ENCODE measurements at places on chromosomes 1 and 21.

DNA sequence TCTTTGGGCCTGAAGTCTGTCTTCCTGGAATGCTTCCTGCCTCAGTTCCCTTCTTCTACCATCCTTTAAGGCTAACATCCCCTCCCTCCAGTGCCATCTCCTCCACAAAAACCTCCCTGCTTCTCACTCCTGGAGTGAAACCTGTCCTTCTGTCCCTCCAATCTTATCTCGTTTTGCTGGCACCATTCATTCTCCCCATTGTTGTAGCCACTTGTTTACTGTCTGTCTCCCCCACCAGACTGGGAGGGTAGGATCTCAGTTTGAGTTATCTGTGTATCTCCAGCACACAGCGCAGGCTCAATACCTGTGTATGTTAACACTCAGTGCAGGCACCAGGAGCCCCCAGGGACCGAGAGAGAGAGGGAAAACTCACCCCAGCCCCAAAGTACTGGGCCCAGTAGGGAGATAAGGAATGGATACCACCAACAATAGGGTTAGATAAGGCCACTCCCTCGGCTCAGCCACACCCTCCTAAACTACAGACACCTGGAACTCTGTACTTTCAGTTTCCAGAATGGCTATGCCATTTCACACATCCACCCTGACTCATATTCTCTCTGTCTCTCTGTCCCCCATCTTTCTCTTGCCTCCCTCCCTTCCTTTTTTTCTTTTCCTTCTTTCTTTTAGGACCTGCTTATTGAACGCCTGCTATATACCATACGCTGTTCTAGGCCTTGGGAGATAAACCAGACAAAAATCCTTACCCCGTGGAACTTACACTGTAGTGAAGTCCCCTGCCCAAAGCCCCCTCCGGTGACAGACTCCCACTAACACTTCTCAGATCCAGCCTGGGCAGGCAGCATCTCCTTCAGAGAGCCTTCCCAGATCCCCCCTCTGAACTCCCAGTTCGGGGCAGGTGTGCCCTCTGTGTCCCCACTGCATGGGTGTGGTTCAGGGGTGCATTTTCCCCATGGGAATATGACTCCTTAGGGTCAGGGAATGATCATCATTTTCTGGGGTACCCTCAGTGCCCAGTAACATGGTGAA, 3.3 kb upstream of the SSBP3 start:
- peak; percentile 71 for DNase-seq

DNA sequence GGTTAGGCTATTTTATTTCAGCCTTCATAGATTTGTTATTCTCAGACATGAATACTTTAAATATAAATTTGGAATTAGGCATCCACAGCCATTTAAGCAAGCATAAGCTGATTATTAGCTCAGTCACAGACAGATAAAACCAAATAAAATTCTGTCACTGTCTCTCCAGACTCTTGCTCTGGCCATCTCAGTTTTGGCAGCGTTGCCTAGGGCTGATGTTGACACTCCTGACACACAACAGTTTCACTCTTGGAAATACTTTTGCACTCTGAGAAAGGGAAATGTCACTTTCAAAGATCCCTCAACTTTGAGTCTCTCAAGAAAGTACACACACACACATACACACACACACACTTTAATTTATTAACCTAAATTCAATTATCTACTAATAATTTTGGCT, 372.7 kb downstream of the BRINP3 start:
- no peak for DNase-seq

- no peak for DNase-seq
Observed at GRCh38 chr1:207316622-207317391, 4.7 kb upstream of the CD55 start.

DNA sequence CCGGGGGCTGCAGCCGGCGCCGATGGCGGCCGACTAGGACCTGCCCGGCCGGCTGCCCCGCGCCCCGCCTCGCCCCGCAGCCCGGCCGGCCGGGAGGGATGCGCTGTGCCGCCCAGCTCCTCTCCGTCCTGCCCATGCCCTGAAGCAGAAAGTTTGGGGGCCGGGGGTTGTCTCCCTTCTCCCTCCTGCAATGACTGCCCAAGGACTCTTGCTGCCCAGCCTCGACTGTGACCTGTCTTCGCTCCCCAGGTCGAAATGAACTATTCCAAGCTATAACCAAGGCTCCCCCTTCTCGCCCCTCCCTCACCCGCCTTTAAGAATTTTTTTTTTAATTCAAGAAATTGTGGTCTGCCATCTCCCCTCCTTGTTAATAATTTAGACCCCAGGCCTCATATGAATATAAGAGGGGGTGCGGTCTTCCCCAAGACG, 361 bp downstream of the TMCC2 start:
- no peak for DNase-seq

GRCh38 chr1:116759636-116760035, 5.4 kb downstream of the CD2 start:
- DNase-seq: peak; percentile 28

DNA sequence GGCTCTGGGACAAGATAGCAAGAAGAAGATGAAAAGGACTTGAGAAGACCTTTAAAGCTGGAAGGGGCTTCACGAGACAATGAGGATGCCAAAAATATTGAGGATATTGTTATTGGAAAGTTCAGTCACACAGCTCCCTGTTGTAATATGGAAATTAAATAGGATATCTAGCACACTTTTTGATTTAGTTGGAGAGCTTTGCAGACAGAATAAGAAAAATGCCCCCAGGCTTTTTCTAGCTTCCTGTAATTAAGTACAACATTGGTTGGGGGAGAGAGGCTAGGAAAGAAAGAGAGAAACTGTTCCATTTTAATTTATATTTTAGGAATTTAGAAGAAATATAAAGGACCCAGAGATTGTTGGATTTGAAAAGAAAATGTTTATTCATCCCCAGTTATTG, 27.5 kb downstream of the RBM11 start:
- no peak for DNase-seq

DNA sequence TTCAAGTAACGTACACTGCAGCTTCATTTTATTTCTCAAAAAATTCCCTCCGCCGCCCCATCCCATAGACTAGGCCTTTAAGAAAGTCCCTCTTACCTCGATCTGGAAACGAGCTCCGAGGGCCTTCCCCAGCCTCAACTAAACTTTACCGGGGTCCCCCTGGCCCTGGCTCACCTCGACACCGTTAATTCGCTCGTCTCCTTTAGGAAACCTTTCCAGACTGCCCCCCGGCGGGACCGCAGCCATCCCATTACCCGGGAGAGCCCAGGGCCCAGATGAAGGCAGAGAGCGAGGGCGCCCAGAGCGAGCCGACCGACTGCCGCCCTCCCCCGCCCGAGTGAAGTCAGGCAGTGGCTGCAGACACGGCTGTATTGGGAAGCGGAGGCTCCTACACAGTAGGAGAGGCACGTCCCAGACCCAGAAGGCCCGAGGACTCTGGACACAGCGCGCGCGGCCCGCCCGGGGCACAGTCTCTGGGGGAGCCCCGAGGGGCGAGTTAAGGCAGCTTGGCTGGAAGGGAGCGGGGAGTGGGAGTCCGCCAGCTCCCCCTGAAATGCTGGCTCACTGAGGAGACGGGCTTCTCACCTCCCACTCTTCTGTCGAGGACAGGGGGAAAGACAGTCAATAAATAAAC, 14.6 kb downstream of the SEMA6C start:
- DNase-seq: no peak

DNA sequence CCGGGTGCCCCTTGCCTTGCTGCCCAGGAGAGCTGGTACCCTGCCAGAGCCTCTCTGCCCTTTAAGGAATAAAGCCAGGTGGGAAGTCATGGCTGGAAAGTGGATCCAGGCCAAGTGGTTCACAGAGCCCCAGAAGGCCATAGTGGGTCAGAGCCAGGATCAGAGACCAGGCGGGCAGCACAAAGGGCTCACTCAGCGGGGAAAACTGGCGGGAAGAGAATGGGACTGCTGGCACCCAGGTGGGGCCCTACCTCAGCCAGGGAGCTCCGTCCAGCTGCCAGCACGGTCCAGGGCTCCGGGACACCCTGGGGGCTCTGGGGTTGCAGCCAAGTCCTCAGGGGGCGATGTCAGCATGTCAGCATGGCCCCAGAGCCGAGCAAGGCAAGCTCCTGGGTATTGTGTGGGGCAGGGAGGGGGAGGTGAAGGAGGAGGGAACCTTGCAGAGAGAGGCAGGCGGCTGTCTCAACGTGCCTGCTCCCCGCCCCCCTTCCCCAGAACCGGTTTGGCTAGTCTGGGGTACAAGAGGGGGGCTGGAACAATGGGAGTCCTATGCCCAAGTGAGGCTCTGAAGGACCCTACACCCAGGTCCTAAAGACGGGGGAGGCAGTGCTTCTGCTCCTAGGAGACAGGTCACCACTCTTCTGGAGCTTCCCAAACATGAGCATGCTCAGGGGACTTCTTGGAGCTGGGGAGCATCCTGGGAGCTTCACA, at the start of gene ARHGEF19:
Gene ARHGEF19 (minus strand): TSS at position 402 of the 711 bp plus-strand sequence. CDS start 3,598 bp downstream, outside the sequence.
- no peak for DNase-seq

DNA sequence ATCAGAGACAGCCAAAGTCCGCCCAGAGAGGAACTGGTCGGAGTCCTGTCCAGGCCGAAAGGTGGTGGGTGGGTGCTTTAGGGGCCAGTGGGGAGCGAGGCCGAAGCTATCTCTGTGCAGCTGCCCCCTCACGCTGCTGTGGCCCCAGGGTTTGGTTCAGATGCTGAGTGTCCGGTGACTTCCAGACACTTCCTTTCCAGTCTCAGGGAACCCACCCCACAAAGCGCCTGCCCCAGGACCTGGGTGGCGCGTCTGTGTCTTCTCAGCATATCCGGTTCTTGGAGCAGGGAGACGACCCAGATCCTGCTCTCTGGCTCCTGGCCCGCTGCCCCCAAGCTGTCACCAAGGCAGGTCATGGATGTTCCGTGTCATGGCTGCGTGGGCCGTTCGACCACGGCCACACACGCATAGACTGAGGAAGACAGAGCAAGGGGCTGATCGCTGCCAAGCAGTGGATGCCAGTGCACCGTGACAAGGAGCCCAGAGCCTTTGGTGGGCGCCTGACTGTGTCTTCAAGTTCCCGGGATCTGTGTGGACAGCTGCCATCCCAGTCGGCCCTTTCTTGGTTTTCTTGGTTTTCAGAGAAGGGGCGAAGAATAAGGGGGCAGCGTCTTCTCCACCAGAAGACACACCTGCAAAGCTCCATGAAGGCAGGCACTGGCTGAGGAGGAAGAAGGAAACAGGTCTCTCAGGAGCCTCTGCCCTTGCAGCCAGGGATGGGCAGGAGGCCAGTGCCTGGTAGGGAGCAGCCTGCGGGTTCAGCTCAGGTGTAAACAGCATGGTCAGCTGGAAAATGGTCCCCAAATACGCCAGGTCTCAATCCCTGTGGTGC, 22.9 kb upstream of the COL18A1 start:
- DNase-seq: no peak

DNA sequence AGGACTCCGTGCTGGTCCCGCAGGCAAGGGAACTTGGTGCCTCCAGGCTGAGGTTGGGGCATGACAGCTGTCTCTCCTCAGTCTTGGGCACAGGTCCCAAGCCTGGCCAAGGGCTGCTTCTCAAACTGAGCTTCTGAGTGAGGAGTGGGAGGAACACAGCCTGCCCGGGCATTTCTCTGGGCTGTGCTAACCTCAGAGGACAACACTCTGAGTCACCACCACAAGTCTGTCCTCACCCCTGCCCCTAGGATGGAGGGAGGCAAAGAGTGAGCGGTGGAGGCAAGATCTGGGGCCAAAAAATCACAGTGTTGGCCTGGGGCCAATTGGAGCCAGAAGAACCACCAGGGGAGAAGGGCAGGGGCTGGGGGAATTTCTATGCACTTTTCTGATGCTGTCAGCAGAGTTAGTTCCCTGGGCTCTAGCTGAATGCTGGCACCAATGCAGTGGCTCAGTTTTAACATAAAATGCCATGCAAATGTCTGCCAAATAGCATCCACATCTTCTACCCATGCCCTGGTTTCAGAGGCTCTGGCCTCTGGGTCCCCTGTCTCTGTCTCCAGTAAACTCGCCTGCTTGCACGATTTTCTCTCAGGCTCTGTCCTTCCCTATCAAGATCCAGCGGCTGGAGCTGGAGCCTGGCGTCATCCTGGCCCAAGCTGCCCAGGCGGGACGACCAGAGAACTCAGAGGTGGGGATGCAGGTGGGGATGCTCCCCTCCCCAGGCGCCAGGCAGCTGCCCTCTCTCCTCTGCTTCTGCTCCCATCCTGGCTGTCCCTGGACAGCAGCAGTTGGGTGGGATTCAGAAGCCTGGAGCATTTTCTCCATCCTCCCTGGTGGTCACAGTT, 11.0 kb upstream of the CDK18 start:
- DNase-seq: peak; percentile 30

DNA sequence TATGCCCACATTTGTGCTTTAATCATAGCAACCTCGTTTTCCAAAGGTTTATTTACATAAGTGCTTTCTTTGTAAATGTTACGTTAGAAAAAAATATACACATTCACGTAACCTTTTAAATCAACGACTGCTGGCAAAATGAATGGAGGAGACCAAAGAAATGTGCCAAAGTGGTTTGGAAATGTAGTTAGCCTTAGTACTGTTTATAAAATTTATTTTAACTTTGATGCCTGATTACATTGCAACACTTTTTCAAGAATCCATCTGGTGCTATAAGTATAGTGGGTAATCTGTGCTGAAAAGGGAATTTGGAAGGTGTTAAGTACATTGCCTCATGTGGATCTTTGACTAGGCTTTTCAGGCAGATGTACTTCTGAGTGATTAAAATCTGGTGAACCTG, 108.9 kb downstream of the IFI44 start:
- DNase-seq: no peak

- no peak for DNase-seq
Observed at GRCh38 chr1:83077411-83077810, 921.5 kb downstream of the TTLL7 start.

DNA sequence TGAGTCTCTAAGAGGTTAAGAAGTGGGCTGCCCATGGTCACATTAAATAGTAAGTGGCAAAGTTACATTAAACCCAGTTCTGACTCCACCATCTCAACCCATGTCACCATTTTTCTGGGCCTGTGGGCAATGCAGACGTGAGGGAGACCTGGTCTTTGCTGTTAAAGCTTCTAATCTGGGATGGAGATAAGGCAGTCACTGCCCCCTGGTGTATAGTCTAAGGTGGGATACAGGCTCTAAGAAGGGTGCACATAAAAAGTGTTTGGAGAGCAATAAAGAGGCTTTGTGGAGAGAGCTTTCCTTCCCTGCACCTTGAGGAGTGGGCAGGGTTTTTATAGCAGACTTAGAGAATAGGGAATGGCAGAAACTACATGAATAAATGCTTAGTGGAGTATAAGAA, 141.3 kb downstream of the ROR1 start:
- no peak for DNase-seq

DNA sequence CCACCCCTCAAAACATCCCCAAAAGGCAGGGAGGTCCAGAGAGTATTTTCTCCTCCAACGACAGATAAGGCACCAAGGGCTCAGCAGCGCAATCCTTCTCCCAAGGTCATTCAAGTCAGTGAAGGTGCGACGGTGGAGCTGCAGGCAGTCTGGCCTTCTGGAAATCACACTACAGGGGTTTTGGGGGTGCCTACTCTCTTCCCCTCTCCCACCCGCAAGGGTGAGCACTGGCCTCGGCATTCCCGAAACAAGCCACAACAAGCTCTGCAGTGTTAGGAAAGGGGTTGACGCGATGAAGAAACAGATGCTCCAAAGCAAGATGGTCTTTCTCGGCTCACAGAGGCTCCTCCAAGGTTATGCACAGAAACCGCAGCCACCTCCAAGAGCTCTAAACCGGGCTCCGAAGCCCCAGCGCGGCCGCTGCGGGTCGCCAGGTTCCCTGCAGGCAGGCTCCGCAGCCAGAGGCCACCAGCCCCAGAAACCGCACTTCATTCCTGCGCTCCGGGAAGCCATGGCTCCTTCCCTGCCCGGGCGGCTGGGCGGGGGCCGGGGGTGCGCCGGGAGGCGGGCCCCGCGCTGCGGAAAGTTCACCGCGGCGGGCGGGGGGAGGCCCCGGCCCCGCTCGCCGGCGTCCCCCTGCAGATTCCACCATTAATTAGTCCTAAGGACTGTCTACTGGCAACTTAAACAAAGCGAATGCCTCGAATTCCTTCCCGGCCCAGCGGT, 1.1 kb downstream of the LUZP1 start:
- peak; percentile 38 for DNase-seq

- no peak for DNase-seq
Observed at GRCh38 chr21:37751268-37751975, 164.8 kb downstream of the KCNJ6 start.
